Left lung (tissue), 14 donors: ENCODE measurements at places on chromosomes 11 and 22. TPM values are rescaled to one million over a fixed set of nuclear protein-coding genes. Genes with fewer than 3 reads are reported as not detected.

Gene SYT8
- total RNA-seq, result 6.0 TPM

Gene MS4A12
- total RNA-seq, result not detected

Gene SMC1B
- total RNA-seq, result 0.15 TPM

Gene SLC37A2
- total RNA-seq, result 19.3 TPM
